OCI-M1 (cell line): ENCODE measurements at places on chromosomes 12 and 14.
A peak's percentile ranks its signal among the peaks of the same experiment; 100 is the strongest.

DNA sequence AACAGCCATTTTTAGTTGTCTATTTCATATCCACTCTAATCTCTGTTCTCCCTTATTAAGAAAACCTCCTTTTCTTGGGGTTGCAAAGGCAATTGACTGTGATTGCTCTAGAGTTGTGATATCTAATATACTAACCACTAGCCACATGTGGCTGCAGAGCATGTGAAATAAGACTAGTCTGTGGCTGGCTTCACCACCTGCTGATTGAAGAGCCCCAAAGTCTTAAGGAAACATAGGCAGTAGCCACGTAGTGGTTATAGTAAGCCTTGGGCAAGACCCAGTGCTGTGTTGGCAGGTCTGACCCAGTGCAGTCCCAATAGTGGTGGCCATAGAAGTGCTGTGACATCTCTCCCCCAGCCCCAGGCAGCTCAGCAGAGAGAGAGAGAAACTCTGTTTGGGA, 28.4 kb upstream of the ATP2B1 start:
- peak; percentile 17 for DNase-seq

- no peak for DNase-seq
These were observed 15.7 kb downstream of the ABHD4 start for GRCh38 chr14:22613736-22614239.

DNA sequence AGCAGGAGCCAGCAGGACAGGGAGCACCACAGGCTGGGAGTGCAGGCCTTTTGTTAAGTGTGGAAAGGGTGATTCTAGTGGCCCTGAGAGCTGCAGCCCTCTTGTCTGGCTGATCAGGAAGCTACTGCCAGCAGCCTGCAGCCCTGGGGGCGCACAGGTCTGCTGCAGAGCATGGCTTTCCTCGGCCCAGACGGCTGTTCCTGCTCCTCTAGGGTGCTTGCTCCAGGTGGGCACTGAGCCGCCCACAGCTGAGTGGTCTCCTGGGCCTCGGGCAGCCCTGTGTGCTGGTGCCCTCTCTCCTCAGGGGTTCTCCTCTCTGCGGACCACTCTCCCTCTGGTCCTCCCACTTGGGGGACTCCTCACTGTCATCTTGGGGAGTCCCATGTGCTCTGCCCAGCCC, 18.9 kb downstream of the CCDC88C start:
- no peak for DNase-seq

DNA sequence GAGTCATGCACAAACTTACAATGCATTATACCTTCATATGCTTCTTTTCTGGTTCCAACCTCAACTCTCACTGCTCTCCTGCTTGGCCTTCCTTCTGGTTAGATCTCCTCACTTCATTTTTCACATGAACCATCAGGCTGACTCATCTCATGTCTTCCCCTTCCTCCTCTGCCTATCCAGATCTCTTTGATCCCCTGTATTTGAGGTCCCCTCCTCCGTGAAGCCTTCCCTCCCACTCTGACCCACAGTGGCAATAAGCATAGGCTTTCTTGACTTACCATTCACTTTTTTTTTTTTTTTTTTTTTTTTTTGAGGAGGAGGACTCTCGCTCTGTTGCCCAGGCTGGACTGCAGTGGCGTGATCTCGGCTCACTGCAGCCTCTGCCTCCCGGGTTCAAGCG, 14.7 kb upstream of the ASIC1 start:
- peak; percentile 18 for DNase-seq

DNA sequence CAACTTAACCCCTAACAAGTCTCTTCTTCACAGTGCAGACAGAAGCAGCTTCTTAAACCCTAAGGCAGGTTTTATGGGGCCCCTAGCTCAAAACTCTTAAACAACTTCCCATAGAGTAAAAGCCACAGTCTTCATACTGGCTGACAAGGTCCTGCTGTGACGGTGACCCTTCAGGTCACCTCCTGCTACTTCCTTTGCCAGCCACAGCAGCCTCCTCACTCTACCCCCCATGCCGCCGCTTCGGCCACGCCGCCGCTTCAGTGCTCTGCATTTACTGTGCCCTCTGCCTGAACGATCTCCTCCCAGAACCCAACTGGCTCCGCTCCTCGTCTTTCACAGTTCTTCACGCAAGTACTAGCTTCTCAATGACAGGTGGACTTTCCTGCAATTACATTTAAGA, 45.5 kb downstream of the ACADS start:
- DNase-seq: no peak

DNA sequence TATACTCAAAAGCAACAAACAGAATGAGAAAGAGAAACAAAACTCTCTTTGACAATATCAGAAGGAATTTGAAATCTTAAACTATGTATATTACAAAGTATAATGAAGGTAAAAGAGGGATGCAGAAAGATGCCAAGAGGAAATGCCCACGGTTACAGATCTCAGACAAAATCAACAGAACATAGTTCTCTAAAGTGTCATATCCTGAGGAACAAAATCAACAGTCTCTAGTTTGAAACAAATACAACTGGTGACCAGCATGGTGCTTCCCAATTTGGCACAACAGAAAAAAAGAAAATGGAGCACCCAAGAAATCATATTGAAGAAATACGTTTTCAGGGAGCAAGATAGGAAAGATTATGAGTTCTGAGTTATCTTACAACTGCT, 116.5 kb downstream of the METTL25 start:
- no peak for DNase-seq

DNA sequence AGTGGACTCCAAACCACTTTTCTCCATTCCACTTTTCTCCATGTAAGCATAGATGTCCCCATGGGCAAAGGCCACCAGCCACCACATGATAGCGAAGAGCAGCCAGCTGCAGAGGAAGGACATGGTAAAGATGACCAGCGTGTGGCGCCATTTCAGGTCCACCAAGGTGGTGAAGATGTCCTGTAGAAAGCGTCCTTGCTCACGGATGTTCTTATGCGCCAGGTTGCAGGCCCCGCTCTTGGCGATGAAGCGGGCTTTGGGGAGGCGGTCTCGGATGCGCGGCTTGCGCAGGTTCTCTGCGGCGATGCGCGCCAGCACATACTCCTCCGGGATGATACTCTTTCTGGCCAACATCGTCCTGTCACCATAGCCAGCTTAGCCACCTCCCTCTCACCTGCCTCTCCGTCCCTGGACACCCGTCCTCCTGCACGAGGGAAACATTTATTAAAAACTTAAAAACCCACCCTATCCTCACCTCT, 1.2 kb downstream of the KCNJ8 start:
- peak; percentile 77 for DNase-seq

DNA sequence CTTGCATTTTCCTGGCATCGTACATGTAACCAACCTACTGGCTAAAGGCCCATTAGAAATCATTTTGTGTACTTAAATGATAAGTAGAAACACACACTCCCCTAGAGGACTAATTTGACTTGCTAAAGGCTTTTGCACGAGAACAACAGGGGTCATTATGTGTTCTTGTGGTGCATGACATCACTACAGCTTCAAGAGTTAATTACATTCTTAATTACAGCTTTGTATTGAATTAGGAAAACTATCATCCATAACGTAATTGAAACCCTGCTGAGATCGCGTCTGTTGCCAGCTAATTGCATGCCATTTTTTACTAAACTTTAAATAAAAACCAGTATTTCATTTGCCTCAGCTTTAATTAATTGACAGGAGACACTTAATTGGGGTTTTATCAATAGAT, 51.4 kb downstream of the TMEM132C start:
- peak; percentile 74 for DNase-seq
